ENCODE measurements at places on chromosomes 4 and X.

DNA sequence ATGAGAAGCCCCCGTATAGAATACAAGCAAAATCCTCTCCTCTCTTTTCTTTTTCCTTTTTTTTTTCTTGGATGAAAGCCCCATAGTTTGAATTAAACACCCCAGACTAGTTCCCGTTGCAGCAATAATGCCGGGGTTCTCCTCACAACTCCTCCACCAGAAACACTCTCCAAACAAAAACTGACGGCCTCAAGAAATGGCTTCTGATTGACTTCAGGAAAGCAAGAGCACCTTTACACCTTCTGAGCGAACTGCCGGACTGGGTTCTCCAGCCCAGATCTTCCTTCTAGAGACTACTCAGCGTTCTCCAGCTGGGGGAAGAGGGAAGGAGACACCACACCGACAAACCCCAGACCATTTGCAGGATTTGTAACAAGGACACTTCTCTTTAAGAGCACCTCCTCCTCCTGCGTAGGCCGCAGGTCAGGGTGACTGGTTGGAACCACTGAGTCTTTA lies 4.0 kb downstream of the HAND2 start:
- no peak for DNase-seq

DNA sequence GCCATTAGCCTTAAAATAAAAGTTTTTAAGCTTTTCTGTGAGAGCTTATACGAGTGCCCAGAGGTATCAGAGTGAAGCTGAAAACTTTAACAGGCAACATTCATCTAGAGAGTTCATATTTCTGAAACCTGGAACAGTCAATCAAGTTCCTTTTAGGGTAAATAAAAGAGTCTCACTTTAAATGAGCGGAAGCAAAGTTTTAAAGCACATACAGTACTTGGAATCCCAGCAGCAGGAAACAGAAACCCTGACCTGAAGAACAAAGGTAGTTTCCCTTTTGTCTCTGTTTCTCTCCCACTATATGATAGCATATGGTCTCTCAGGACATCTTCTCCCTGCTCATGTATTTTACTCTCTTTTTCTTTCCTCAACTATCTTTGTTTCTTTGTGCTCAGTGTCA lies 153.0 kb downstream of the ASB9 start:
- DNase-seq: no peak

GRCh38 chrX:110277609-110278008 lies 40.3 kb downstream of the AMMECR1 start:
- no peak for DNase-seq

- DNase-seq: no peak
These were observed 1851.7 kb upstream of the IGFBP7 start for GRCh38 chr4:58961925-58962324.

DNA sequence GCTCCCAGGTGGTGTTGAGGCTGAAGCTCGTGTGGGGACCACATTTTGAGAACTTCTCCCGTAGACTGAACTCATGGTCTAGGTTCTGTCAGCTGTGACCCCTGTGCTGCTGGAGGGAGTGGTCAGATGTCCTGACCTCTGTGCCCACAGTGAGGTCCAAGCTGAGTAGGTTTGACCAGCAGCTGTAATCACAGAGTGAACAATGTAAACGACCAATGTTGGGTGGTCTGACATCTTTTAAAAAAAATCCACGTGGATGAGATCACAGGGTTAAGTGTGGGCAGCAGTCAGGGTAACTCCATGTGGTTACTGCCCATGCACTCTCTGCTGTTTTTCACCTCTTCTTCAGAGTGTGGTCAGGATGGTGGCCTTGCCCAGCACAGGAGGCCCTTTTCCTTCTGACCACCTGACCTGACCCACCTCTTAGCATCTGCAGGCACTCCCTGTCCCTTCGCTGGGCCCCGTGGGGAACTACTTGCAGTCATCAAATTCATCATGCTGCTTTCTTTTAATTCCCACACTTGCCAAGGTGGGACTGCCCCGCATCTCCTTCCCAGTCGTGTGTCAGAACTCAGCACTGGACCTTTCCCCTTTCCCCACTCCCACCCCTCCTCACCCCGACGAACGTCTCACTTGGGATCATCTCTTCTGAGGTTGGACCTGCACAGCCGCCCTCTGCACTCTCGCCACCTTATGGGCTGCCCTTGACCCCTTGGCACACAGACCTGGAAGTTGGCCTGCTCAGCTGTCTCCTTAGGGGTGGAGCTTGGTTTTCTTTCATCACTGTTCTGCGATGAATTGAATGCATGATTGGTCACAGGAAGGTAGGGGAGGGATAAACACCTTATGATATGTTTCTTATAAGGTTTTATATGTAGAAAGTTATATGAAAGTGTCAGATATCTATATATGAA lies 120.1 kb downstream of the PTTG2 start:
- DNase-seq: no peak

GRCh38 chrX:153327561-153327960 lies 6.0 kb upstream of the PNMA6F start:
- no peak for DNase-seq

DNA sequence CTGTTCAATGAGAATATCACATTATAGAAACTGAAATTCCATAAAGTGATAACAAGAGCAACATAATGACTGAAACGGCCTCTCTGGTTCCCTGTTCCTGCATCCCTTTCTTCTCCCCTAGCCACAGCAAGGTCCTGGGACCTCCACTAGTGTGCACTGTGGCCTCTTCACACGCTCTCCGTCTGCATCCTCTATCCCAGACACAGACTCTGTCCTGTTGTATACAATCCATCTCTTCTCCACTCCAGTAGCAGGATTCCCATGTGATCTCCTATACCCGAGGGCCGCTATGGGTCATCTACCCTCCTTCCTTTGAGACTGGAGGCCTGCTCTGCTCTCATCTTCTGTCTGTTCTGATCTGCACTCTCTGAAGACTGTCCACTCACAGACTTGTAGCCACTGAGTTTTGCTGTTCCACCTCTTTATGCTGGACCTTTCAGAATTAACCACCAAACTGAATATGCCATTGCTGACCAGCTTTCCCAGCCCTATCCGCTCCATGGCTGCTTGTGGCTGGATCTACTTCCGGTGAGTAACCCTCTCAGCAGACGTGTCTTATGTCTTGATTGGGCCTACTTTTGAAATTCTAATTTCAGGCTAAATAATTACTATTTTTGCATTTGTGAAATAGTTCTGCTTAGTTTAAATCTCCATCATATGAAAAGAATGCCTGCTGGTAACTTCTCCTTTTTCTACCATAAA lies 105.1 kb upstream of the NAP1L5 start:
- no peak for DNase-seq

DNA sequence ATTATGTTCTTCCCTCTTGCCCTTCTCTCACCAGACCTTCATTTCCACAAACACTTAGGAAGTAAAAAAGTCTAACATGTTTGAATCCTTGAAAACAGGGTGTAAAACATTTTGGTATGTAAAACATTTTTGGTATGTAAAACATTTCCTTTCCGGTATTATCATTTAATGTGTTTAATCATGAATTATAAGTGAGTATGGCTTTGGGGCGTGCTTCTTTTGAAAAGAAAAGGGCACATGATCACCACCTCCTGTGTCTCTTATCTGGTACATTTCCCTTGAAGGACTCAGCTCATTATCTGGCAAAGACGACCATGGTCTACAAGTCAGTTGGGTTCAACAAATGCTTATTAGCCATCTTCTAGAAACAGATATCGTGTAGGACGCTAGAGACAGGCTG lies 283.6 kb downstream of the FRMPD4 start:
- peak; percentile 37 for DNase-seq

DNA sequence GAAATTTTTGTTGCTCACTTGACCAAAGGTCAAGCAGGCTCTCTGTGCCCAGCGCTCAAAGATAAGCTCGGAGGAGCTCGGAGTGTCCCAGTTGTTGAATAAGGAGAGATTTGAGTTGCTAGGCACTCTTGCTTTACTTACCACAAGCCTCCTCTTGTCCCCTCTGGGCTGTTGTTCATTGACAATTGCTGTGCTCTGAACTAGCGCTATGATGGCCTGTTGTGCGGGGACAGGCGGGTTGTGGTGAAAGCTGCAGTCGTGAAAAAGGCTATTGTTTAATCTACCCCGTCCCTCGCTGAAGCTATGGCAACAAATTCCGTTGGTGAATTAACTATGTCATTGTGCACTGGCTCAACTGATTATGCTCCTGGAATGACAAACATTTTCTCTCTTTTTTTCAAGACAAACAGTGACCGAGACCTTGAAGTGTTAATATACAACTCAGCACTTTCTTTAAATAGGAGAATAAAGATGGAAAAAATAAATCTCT lies 21.0 kb upstream of the POLA1 start:
- DNase-seq: no peak

DNA sequence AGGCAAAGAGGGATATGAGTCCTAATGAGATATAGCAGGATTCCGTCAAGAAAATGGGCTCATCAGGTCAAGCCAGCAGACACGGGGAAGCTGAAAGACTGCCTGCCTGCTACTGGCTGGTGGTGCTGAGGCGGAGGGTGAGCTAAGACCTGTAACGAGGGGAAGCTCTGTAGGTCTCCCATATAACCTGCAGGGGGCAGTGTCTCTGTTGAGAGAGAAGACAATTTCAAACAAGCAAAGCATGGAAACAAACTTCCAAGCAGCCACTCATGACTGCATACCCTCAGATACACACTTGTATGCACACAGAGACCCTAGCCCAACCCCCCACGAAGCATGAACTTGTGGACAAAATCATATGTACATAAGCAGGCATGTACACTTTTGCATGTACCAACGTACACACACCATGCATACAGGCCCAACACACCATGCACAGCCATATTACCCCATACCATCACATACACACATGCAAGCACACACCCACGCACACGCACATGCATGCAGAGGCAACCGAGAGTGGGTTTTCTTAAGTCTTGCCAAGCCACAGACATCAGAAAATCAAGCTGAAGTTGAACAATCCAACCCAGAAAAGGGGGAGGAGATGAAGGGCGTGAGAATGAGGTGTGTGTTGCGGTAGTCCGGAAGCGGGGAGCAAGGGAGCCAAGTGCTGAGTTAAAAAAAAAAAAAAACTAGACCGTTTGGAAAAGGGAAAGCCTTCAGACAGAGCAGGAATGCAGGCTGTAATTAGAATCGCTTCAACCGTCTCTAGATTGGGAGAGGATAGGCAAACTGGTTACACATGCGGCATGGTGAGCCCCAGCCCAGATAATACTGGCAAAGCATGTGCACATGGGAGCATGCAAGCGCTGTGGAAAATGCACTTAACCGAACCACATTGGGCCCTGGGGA lies 71.0 kb downstream of the PJA1 start:
- peak; percentile 81 for DNase-seq

GRCh38 chr4:15963576-15963975 lies 601 bp upstream of the FGFBP2 start:
- no peak for DNase-seq

DNA sequence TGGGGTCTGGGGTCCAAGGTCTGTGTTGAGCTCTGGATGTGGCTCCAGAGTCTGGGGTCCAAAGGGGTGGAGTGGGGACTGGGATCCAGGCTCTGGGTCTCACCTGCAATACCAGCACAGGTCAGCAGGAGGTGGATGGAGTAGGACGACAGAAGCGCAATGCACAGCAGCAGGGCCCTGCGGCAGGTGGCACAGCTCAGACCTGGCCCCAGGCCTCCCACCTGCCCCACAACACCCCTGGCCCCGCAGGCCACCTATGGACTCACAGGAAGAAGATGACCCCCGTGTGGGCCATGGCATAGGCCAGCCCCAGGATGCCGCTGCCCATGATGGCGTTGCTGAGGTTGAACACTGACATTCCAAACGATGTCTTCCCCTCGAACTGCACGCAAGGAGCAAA lies 3.4 kb downstream of the SLC38A5 start:
- no peak for DNase-seq

- DNase-seq: no peak
These were observed 15.9 kb downstream of the SEPTIN6 start for GRCh38 chrX:119676949-119677653.

GRCh38 chr4:114597410-114598115 lies 1.0 kb upstream of the UGT8 start:
- no peak for DNase-seq

GRCh38 chrX:72123471-72124185 lies 8.1 kb downstream of the RTL5 start:
- peak; percentile 88 for DNase-seq

DNA sequence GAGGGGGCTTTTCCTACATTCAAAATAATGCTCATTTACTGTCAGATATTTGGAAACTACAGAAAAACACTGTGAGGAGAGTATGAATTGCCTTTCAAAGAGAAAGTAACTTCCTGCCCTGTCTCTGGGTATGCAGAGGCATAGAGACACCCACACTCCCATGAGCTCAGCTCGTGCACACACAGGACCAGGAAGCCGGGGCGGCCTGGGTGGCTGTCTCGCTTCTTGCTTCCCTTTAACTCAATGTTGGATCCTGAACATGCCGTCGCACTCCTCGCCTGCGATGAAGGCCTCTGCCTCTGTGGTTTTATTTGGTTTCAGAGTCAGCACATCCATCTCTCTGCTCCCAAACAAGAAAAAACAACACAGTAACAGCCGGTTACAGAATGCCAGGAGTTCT lies 40.1 kb upstream of the GPR78 start:
- no peak for DNase-seq

Measured in A673 (cell line).